Right cardiac atrium (tissue), 5 donors: ENCODE measurements at places on chromosomes 3 and 15. TPM values are rescaled to one million over a fixed set of nuclear protein-coding genes. Genes with fewer than 3 reads are reported as not detected.

The FGF12 gene
- 230 TPM for polyA plus RNA-seq

The SLC6A11 gene
- polyA plus RNA-seq = 0.02 TPM

The NANOGP8 gene
- 0.09 TPM for polyA plus RNA-seq

The SOX2 gene
- polyA plus RNA-seq = 1.0 TPM

The ISLR2 gene
- 2.1 TPM for polyA plus RNA-seq

The VIPR1 gene
- 10.2 TPM for polyA plus RNA-seq

The NR1I2 gene
- polyA plus RNA-seq = 0.07 TPM

The CSTA gene
- polyA plus RNA-seq = 3.6 TPM

The HTR3E gene
- polyA plus RNA-seq = not detected
